ENCODE measurements at places on chromosomes 7 and 10.

DNA sequence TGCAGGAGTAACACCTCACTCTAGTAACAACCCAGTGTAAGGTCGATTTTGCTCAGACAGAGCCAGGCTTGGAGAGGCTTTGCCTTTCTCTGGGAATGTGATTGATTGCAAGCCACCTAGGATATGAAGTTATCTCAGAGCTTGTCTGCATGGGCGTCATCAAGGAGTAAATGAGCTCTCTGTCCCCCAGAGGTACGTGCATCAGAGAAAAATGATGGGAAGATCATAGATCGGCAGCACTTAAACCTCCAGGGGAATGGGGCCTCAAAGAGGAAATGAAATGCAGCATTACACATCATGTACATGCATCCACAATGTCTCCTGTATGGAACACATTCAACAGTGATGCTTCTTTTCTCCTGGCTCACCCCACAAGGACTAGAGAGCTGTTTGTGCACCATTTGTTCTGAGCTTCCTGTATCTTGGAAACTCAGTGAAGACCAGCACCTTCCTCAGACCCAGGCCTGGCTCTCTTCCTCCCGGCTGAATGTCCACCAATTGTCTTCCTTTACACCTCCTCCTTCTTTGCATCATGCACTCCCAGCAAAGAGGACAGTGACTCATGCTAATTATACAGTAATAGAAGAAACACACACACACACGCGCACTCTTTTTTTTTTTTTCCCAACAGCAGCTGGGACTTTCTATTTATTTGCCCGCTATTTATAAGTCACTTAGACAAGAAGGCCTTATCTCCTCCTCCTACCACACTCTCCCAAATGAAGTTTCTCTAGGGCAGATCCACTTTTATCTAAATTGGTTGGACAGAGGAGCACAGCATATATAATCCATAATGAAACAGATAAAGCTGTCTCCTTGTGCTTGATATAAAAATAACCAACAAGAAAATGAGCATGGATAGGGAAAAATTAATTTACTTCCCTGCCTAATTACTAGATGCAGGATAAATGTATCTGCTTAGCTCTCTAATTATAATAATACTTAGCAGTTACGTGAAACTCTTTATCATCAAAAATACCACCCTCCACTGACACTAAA lies 990.7 kb downstream of the CCSER2 start:
- no peak for DNase-seq

GRCh38 chr10:132408823-132409666 lies 12.0 kb downstream of the PWWP2B start:
- DNase-seq, result no peak

GRCh38 chr10:13347043-13347499 lies 1.0 kb downstream of the SEPHS1 start:
- peak; percentile 30 for DNase-seq

- DNase-seq, result no peak
Measured at GRCh38 chr7:133629701-133630100, 376.8 kb downstream of the EXOC4 start.

DNA sequence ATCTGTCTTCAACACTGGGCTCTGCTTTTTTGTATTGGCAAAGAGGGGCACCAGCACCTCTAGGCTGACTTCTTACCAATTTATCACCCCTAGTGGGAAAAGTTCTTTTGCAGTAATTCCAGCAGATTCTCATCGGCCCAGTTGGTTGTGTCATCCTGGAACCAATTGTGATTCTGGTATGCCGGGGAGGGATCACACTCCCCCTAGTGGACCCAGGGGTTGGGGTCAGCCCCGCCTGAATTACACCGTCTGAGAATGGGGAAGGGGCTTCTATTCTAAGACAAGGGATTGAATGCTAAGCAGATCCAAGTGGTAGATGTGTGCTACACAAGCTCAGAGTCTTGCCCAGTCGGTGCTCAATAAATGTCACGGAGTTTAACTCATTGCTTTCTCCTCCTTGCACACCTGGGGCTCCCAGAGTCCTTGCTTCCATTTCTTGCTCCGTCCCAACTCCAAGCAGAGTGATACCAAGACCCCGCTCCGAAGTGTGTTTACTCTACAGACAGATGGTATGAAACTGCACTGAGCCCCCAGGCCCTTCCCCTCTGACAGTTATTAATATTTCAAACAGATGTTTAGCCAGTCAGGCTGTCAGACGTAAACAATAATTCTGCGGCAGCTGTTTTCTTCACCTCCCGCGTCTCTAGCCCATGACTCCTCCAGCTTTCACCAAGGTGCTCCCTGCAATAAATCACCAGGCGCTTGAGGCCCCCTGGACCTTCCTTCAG lies 71.9 kb downstream of the C10orf105 start:
- no peak for DNase-seq

Measured in CD4-positive, alpha-beta T cell treated with Interleukin-15 for 4 hours (primary cell).